Right atrium auricular region (tissue), 2 donors: ENCODE measurements at places on chromosomes 16 and 17. TPM values are rescaled to one million over a fixed set of nuclear protein-coding genes. Genes with fewer than 3 reads are reported as not detected.
A peak's percentile ranks its signal among the peaks of the same experiment; 100 is the strongest.

- no peak for DNase-seq
Observed at GRCh38 chr17:78722246-78722761, 59.8 kb downstream of the CYTH1 start.

Gene CES3
- 0.89 TPM for total RNA-seq

GRCh38 chr16:66510298-66510697 is 39.6 kb downstream of the TK2 start:
- no peak for DNase-seq

DNA sequence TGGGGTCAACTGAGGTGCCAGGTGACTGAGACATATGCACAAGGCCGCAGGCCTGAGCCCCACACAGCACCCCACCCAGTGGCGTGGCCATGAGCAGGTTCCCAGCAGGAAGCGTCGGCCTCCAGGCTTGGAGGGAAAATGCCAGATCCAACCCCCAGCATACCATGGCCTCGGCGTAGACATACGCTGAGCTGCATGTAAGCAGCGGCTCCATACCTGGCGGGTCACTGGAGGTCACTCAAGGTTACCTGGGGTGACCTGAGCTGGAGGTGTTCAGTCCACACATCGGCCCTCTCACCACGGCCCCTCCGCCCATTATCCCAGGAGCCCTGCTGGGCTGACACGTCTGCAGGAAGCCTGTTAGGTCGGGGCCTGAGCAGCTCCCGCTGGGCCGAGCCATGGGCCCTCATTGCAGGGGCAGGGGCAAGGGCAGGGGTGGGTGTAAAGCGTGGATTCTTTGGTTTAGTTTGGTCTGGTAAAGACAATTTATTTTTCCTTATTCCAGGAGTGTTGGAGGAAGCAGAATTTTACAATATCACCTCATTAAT is 15.2 kb downstream of the KCTD5 start:
- no peak for DNase-seq

DNA sequence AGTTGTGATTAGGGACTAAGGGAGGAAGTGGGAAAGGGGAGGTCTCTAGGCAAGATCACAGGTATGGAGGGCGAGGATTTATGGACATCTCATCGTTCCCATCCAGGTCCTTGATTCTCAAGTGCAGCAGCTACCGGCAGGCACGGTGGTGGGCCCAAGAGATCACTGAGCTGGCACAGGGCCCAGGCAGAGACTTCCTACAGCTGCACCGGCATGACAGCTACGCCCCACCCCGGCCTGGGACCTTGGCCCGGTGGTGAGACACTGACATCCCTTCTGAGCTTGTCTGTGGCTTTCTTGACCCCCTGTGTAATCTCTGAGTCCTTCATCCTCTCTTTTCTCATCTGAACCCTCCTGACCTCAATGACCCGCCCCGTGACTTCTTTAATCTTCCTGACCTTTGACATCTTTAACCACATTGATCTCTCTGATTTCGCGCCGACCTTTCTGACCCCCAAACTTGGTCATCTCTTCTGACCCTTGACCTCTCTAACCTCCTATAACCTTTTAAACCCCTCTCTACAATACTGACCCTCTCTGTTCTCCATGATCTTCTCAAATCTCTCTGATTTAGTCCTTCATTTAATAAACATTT is 3.8 kb downstream of the PLD2 start:
- no peak for DNase-seq

DNA sequence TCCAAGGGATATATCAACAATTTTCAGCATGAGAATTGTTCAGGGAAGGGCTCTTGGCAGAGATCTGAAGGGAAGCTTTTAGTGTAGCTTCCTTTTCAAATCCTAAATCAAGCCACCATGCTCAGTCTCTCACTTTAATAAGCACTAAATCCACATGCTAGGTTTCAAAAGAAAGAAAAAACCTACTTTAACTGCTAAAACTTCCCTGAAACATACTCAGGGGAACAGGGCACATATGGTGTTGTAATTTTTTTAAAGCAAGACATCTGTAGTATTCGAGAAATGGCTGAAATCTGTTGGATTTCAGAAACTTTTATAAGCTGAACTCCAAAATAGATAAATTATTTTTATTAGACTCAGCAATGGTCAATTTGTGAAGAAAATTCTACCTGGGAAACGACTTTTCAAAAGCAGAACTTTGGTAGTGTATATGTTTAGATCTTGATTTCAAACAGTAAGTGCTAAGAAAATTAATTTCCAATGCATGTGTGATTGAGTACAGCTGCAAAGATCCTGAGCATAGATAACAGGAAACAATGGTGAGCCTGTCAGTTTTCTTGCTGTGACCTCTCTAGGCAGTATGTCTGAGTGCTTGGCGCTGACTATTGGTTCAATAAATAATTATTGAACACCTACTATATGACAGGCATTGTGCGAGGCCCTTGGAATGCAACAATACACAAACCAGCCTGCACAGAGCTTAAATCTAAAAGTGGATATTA is 804.5 kb upstream of the SOX9 start:
- DNase-seq = no peak

DNA sequence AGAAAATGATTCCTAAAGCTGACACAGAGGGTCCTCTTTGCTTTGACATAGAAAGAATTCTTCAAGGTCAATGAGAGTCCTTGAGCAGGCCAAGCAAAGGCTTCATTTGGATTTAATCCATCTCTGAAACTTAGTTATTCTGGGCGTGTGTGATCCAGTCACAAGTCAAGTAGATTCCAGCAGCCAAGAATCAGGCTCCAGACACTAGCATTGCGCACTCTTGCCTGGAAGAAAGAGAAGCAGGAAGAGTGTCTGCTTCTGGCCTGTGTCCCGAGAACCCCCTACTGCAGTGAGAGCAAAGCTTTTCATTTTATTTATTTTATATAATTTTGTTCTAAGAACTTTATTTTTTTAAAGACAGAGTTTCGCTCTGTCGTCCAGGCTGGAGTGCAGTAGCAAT is 88.2 kb upstream of the CACNG5 start:
- DNase-seq = no peak

DNA sequence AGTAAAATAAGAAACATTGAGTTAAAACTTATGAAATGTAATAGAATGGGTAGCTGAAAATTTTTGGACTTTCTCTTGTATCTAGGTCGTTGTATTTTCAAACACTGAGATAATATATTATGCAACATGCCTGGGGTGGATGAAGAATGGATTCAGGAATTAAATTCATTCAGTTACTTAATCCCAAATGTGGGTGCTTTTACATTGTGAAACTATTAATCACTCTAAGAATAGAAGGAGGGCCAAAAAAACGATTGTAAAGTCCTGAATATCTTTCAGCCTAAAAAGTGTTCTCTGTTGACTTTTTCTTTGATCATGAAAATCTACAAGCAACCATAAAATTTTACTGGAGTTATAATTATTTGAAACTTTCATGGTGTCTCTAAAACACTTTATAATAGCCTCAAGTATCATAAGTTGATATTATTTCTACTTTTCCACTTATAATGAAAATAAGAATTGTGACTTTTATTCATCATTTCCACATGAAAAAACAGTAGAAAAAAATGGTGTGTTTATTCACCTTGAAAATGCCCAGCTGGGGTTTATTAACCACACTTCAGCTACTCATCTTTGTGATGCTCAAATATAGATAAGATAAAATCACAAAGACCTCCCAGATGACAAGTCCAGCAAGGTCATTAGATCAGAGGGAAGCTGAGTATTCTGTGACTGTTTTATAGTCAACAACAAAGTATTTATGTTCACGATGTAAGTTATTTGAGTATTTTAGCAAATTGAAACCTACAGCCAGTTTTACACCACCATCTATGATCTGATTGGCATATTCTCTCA is 619.9 kb upstream of the SOX9 start:
- DNase-seq = no peak

DNA sequence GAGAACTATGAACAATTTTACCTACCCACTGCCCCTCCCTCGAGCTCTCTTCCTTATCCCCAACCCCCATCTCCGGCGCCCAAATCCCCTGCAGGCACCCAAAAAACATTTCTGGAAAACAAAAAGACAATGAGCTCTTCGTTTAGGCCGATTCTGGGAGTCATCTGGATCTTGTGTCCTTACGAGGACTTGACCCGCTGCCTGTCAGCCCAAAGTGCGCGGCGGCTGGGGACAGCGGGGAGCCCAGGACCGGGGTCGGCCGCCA is 524 bp downstream of the STRADA start:
- peak; percentile 59 for DNase-seq

Gene CCL5
- total RNA-seq = 1.0 TPM

DNA sequence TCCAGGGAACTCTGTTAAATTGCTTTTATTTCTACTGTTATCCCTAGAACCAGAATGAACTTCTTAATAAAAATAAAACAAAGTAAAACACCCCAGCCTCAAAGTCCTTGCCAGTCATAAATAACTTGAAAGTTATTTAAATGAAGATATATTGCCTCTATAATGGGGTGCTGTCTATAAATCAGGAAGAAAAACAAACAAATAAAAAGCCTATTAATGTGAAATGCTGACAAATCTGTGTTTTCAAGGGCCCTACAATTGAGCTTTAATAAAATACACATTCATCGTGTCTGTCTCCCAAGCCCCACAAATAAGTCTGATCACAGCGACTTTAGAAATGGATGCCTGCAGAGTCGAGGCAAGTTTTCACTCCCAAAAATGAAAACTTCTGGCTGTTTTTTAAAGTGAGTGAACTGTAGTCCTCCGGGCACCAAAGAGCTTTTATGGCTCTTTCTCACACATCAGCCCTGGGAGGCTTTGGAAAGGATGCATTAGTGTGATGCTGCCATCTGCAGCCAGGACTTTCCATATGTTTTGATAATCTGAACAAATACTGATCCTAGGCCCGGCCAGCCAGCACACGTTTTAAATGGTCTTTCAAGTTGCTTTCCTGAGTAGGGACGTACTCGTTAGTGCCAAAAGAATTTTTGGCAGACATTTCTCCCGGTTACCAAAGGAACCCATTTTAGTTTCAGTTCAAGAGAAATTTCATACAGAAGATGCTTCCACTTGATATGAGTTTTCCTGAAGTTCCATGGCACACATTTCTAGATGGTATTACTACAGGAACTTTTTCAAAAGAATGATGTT is 16.3 kb downstream of the NACA2 start:
- DNase-seq = no peak

GRCh38 chr16:49400611-49401010 is 27.0 kb downstream of the C16orf78 start:
- DNase-seq = no peak

GRCh38 chr16:73610605-73611156 is 562.8 kb upstream of the ZFHX3 start:
- no peak for DNase-seq

DNA sequence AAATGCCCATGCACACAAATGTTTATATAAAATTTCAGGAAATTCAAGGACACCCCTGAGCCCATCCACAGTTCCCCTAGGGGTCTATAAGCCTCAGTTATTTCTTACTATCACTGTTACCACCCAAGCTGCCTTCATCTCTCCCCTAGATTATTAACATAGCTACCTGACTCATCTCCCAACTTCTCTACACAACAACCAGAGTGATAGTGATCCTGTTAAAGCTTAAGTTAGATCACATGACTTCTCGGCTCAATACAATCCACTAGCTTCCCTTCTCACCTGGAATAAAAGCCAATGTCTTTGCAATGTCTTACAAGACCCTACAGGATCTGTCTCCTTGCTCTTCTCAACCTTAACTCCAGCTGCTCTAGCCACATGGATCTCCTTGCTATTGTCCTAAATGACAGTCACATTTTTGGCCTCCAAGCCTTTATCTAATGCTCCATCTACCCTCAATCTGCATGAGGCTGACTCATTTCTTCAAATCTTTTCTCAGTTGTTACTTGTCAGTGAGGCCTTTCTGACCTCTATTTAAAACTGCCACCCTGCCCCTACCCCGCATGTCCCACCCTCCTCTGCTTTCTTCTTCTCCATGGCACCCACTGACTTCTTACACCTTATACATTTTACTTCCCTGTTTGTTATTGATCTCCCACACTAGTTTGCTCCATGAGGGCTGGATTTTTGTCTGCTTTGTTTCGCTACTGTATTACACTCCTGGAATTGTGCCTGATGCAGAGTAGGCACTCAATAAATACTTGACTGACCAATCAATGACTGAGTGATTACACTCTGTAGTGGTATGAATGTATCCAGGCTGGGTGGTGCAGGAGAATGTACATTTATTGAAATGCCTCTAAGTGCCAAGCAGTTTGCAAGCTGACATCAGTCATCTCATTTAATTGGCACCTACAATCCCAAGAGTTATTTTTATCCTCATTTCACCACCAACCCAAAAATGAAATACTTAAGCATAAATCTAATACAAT is 5.2 kb upstream of the LIG3 start:
- no peak for DNase-seq

DNA sequence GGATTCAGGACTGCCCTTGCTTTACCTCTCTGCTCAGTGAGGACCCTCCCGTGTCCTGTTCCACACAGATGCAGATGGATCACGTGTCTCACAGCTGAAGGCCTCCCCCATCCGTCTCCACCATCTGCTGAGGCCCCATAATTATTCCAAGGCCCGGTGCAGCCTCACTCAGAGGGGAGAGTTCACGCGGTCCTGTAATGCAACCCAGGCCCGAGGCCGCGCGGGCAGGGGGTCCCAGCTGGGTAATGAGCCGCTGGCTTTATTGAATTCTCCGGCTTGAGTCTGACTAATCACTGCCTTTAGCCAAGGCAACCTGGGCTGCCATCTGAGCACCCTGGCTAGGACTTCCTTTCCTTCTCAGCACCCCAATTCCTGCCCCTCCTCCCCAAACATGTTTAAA is 4.4 kb upstream of the WFIKKN2 start:
- no peak for DNase-seq

DNA sequence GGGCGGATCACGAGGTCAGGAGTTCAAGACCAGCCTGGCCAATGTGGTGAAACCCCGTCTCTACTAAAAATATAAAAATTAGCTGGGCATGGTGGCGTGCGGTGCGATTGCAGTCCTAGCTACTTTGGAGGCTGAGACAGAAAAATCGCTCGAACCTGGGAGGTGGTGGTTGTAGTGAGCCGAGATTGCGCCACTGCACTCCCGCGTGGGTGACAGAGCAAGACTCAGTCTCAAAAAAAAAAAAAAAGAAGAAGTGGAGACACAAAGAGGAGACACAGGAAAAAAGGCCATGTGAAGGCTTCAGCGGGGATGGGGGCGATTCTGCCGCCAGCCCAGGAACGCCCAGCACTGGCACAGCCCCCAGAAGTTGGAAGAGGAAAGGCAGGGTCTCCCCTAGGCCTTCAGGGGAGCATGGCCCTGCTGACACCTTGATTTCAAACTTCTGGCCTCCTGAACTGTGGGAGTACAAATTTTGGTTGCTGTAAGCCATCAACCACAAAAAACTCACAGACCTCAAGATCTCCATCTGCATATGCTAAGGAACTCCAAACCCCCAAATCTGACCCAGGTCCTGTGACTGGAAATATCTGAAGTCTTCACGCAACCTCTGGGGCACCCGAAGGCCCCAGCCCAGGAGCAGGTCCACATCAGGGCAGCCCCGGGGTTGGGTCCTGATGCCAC is 7.0 kb downstream of the SGSH start:
- DNase-seq = no peak

GRCh38 chr17:14741491-14741890 is 440.6 kb downstream of the HS3ST3B1 start:
- no peak for DNase-seq

Gene SLC16A6
- 0.22 TPM for total RNA-seq

- peak; percentile 85 for DNase-seq
Observed at GRCh38 chr17:73429440-73430164, 117.8 kb upstream of the CDC42EP4 start.
